ENCODE measurements at places on chromosomes 3 and 15. TPM values are rescaled to one million over a fixed set of nuclear protein-coding genes. Genes with fewer than 3 reads are reported as not detected.
A peak's percentile ranks its signal among the peaks of the same experiment; 100 is the strongest.

DNA sequence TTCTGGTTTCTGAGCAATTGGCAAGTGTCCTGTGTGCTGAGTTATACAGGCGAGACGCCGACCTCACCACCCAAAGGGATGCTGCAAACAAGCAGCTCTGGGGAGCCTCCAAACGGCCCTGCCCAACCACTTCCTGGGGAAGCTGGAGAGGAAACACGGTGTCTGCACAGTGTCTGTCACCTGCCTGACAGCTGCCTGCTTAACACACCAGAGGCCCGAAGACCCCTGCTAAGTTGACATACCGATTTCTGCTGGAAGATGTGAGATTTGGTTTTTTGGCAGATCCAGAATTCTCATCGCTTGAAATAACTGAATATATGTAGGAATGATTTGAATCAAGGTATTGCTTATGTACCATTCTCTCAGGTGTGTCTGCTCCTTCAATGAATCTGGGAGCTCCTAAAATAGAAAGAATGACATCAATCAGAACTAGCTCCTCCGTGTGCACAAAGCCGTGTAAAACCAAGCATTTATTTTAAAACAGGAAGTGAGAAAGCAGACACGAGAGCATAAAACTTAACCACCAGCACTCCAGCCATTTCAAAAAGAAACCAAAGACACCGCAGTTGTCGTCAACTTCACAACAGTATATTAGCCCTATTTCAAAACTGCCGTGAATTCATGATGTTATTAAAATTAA lies 27.2 kb downstream of the LRRC2 start:
- no peak for DNase-seq

- no peak for DNase-seq
These were observed 38.9 kb downstream of the SLCO3A1 start for GRCh38 chr15:91892436-91892835.

The TIMP4 gene
- 29.1 TPM for total RNA-seq

DNA sequence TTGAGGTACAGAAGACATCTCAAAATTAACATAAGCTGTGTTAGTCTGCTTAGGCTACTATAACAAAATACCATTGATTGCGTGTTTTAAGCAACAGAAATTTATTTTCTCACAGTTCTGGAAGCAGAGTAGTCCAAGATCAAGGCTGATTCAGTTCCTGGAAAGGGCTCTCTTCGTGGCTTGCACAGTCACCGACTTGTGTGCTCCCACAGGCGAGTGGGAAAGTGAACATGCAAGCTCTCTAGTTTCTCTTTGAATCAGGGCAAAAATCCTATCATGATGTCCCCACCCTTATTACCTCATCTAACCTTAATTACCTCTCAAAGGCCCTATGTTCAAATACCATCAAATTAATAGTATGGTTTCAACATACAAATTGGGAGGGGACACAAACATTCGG lies 505.9 kb downstream of the ZIC1 start:
- no peak for DNase-seq

DNA sequence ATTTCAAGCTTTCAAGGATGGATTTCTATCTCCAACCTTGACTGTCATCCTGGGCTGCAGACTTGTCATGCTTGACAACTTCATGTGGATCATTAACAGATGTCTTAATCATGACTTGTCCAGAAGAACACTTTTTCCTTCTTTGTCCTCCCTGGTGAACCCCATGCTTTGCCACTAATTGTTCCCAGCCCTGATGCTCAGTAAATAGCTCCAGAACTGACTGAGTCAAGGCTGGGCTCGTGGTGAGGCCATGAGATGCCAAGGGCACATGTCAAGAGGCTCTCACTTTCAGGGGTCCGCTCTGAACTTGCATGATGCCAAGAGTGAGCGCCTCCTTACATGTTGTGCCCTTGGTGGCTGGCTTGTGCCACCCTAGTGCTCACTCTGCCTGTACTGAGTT lies 48.9 kb upstream of the KY start:
- DNase-seq, result peak; percentile 47

Data from right atrium auricular region (tissue), 2 donors.